ENCODE measurements at places on chromosomes 1 and 21.

GRCh38 chr1:8415526-8416278, 97.8 kb downstream of the SLC45A1 start:
- DNase-seq = no peak

DNA sequence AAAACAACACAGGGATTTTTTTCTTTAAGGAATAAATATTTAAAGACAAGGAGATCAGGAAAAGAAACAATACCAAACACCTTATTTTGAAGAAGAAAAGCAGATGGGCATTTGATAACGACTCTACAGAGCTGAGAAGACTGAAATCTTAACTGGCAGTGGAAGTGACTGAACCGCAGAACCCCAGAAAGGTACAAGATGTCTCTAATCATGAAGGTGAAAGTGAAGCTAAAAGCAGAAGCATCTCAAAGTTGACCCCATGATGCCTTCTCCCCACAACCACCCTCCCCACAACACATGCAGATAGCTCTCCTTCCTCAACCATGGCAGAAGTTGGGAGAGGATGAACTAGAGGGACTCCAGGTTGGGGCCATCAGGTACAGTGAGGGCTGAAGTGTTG, 129.6 kb downstream of the ZNF648 start:
- DNase-seq = no peak

- DNase-seq = no peak
Observed at GRCh38 chr1:78843111-78843510, 163.4 kb downstream of the ADGRL4 start.

- no peak for DNase-seq
Observed at GRCh38 chr1:42449256-42449655, 6.6 kb downstream of the ZMYND12 start.
